Stimulated activated naive CD8-positive, alpha-beta T cell treated with anti-CD3 and anti-CD28 coated beads, Interleukin-15, amount 100 ng/mL, for 72 hours (primary cell): ENCODE measurements at places on chromosomes 5 and 9.

GRCh38 chr9:20466328-20467008, 155.8 kb downstream of the MLLT3 start:
- DNase-seq: no peak

DNA sequence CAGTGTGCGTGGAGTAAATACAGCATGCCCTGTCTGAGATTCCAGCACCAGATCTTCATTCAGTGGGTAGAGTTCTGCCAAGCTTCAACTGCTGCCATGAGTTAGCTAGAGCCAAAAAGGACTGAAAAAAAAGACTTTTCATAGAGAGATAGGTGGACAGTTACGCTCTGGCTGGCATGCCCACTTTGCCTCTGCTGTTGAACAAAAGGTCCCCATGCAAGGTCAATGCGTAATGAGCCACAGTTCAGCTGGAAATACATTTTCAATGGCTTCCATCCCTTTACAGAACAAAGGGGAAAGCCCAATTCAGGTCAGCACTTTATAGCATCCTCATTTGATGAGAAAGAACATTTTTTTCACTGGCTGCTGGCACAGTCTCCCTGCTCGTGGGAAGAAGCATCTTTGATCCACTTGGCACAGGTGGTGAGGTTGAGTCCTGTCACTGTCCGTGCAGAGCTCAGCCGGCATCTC, 86.9 kb upstream of the ERCC6L2 start:
- no peak for DNase-seq

GRCh38 chr5:167953151-167953798, 338.2 kb upstream of the WWC1 start:
- no peak for DNase-seq

DNA sequence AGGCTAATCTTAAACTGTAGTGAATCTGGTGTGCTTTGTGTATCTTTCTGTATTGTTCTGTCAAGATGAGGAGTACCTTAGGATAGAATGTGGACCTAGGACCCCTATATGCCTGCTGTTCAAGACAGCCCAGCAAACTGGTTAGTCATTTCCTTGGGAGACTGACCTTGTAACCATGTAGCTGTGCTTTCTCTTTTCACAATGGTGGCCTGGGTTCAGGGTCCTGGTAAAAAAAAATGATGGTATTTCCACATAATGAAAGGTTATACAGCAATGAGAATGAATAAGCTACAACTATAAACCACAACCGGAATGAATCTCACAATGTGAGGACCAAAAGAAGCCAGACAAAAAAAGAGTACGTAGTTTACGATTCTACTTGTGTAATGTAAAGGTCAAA, 36.4 kb upstream of the F2RL1 start:
- no peak for DNase-seq

DNA sequence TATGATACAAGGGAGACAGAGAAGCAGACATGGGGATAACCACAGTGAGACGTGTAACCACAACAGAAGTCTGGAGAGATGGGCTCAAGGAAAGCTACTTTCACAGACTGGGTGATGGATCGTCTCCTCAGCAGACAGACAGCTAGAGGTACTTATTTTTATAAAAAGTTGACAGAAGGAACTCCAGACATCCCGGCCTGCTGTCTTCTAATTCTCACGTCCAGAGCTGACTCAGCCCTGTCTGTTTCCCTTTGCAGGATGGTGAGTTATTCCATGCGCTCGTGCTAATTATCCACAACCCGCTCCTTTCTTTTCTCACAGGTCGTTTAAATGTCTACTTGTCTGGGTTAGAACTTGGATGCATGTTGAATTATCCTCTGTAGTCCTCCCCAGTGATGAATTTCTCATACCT, 304.5 kb downstream of the CWC27 start:
- no peak for DNase-seq

GRCh38 chr9:6922680-6923079, 164.9 kb downstream of the KDM4C start:
- DNase-seq: no peak
